H9 (cell line): ENCODE measurements at places on chromosomes 5 and 9. TPM values are rescaled to one million over a fixed set of nuclear protein-coding genes. Genes with fewer than 3 reads are reported as not detected.

- peaks cover 11% of the 10 kb centered on the region; the same call in 1 of the 2 replicates for H3K36me3 ChIP-seq
- H3K4me3 ChIP-seq, result no peak overlapping the region
- H3K27me3 ChIP-seq, result no peaks in the 10 kb centered on the region
- DNase-seq, result no peak
Observed at GRCh38 chr5:179138568-179138925, 78.4 kb downstream of the ZNF354C start.

- H3K4me1 ChIP-seq, result no peaks in the 10 kb centered on the region
- no peak for DNase-seq
- no peaks in the 10 kb centered on the region for H3K27me3 ChIP-seq
- no peaks in the 10 kb centered on the region for H3K36me3 ChIP-seq
Observed at GRCh38 chr9:91732187-91733005, 217.6 kb downstream of the ROR2 start.

GRCh38 chr5:65548281-65548680 lies 14.7 kb downstream of the CENPK start:
- no peak for DNase-seq
- H3K27ac ChIP-seq, result no peak overlapping the region
- H3K4me3 ChIP-seq, result no peak overlapping the region

DNA sequence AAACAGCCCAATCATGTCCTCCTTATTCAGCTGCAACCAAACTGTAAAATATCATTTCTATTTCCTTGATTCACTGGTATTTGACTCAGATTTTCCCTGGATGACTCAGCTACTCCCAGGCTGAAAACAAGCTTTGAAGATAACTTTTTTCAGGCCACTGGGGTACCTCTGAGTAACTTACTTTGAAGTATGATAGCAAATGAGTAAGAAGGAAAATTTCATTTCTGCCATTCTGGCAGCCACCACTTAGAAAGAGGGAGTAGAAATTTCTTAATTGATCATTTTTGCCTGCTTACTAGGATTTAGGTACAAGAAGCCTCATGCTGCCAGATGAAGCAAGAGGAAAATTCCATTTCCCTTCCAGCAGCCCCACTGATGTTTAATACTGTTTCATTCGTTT lies 247.4 kb downstream of the PRELID2 start:
- no peak overlapping the region for H3K27ac ChIP-seq
- no peak overlapping the region for H3K4me3 ChIP-seq
- H3K4me1 ChIP-seq, result no peaks in the 10 kb centered on the region
- H3K27me3 ChIP-seq, result no peaks in the 10 kb centered on the region
- no peaks in the 10 kb centered on the region for H3K36me3 ChIP-seq

SPINK4 gene
- total RNA-seq, result not detected in 2 replicates

RGS14 gene
- total RNA-seq, result 12.3 and 16.4 TPM in 2 replicates

DNA sequence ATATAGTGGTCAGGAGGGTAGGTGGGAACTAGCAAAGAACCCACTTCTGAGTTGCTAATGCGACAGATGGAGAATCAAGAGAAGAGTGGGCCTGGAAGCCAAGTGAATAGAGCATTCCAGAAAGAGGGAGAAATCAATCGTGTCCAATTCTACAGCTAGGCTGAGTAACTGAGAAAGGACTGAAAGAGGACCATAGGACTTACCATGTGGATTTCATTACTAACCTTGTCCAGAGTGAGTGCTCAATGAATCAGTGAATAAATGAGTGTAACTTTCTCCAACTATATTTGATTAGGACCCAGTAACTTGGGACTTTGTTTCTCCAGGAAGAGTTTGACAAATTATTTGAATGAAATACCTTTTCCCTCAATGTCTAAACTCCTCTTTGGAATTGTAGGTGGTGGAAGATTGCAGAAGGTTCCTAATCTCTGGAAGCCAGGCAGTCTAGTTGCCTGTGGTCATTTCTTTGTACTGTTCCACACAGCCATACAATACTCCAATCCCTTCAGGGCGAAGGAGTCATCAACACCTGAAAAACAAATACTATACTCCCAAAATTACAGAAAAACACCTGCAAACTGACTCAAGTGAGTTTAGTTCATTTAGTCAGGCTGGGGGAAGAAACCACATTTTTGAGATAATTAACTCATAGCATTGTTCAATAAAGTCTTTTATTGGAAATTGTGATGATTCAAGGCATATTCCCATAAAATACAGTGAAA lies 2.6 kb upstream of the F2RL1 start:
- no peak overlapping the region for H3K4me3 ChIP-seq
- H3K4me1 ChIP-seq, result peaks cover 5% of the 10 kb centered on the region; the same call in 1 of the 2 replicates
- no peak for DNase-seq
- H3K27me3 ChIP-seq, result no peaks in the 10 kb centered on the region

PANK3 gene
- 79.4 and 82.6 TPM in 2 replicates for total RNA-seq

GRCh38 chr9:132001567-132001966 lies 78.1 kb downstream of the MED27 start:
- no peaks in the 10 kb centered on the region for H3K27me3 ChIP-seq
- DNase-seq, result no peak
- H3K27ac ChIP-seq, result no peak overlapping the region
- peaks cover 6% of the 10 kb centered on the region; the same call in 1 of the 2 replicates for H3K4me1 ChIP-seq
- H3K4me3 ChIP-seq, result no peak overlapping the region; the same call in 2 of the 3 replicates
- H3K36me3 ChIP-seq, result no peaks in the 10 kb centered on the region; the same call in 2 of the 3 replicates

DNA sequence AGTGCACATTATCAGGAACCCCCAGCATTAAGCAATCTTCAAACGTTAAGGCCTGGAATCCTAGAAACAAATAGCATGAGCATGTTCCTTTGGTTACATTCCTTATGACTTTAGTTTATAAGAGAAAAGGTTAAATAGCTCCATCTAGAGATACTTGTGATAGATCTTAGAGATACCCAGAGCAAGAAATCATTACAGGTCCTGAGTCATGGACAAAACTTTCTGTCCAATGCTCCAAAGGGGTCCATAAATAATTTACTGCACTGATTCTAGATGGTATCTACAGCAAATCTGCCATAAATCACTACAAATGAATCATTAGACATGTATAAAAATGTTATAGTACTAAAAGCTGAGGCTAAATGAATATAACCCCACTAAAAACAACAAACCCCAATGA lies 139.6 kb downstream of the HTR1A start:
- no peak overlapping the region for H3K4me3 ChIP-seq
- no peak for DNase-seq
- H3K27me3 ChIP-seq, result no peaks in the 10 kb centered on the region
- H3K4me1 ChIP-seq, result no peaks in the 10 kb centered on the region

DNA sequence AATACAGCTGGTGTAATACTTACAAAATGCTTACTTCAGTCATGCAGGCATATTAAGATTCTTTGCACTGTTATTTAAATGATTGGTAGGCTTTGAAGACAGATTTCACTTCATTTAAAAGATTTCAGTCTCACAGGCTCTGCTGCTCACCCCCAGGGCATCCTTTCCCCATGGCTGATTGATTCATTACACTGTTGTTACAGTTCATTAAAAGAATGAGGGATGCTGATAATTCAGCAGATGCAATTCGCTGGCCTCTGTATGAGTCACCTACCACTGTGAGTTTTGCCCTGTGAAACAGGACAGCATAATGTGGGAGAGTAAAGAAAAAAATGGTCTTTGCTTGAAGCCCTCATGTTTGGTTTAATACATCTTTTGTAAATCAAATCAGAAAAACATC lies 246.9 kb downstream of the CYLC2 start:
- no peaks in the 10 kb centered on the region; the same call in 1 of the 2 replicates for H3K4me1 ChIP-seq

DNA sequence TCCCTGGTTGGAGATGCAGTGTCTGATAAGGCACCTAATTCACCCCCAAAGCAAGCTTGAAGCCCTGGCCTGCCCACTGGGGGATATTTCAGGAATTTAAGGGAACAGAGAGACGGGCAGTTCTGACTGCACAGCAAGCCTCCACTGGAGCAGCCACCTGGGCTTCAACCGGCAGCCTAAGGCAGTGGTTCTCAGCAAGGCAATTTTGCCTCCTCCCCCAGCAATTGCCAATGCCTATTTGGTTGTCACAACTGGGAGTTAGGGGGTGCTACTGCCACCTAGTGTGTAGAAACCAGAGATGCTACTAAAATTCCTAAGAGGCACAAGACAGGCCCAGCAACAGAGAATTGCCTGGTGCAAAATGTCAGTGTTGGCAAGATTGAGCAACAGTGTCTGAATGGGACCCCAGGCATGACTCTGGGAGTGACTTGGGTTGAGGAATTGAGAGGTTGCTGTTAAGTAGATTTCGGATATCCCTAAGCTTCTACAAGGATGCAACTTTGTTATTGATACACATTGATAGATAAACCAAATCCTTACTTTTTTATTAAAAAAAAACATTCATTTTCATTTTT lies 58.7 kb upstream of the CTSL start:
- H3K27me3 ChIP-seq, result no peaks in the 10 kb centered on the region
- H3K4me3 ChIP-seq, result no peak overlapping the region
- peak; percentile 87 for DNase-seq

DNA sequence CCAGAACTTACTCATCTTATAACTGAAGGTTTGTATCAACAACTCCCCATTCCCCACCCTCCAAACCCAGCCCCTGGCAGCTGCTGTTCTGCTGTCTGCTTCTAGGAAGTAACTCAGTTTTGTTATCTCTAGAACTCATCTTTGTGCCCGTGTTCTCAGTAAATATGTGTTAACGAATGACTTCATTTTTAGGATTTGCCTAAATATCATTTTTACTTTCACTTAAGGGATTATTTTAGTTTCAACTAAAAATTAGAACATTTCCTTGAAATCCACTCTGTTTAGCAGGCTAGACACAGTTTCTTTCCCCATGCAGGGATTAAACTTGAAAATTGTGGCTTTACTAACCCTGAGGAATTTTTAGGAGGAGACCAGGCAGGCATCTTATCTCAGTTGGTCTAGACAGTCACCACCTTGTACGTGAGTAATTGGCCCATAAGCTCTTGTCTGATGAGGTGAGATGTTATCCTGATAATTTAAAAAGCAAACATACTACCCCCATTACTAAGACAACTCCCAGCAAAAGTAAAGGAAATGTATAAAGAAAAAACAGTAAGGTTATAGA lies 68.2 kb upstream of the TNFAIP8 start:
- no peaks in the 10 kb centered on the region for H3K27me3 ChIP-seq
- peaks cover 11% of the 10 kb centered on the region for H3K4me1 ChIP-seq
- H3K4me3 ChIP-seq, result no peak overlapping the region

DNA sequence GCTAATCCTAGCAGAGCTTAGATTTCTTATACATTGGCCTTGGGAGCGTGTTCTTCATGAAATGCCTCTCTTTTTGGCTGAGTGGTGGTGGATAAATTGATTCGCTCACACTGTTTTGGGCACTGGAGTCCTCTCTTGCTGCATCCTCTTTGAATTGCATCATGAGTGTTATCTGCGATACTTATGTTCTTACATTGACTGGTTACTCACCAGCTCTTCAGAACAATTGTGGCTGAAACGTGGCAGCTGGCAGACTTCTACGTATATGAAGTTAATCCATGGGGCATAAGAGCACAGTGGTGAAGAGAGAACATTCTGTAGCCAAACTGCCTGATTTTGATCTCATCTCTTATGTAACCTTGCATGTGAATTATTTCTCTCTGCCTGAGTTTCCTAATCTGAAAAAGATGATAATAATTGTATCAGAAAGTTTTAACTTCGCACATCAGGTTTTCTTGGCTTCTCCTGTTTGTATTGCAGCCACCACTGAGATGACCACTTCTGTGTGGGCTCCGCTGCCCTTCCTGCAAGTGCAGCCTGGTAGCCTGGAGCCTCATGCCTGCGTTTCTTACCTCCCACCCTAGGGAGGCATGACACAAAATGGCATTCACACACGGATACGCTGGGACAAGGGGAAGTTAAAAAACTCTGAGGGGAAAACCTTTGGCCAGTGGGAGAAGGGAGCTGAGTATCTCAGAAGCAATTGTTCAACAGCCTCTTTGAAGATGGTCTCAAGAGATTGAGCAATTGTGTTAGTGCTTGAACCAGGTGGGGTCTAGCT lies 295.2 kb downstream of the ARHGAP26 start:
- H3K4me3 ChIP-seq, result no peak overlapping the region
- H3K27me3 ChIP-seq, result no peaks in the 10 kb centered on the region
- no peak for DNase-seq
- H3K4me1 ChIP-seq, result peaks cover 9% of the 10 kb centered on the region; the same call in 1 of the 2 replicates
- no peak overlapping the region for H3K27ac ChIP-seq

GRCh38 chr9:123597876-123598556 lies 242.0 kb downstream of the CRB2 start:
- no peak overlapping the region for H3K27ac ChIP-seq
- no peaks in the 10 kb centered on the region for H3K4me1 ChIP-seq
- DNase-seq, result no peak
- H3K36me3 ChIP-seq, result no peaks in the 10 kb centered on the region

DNA sequence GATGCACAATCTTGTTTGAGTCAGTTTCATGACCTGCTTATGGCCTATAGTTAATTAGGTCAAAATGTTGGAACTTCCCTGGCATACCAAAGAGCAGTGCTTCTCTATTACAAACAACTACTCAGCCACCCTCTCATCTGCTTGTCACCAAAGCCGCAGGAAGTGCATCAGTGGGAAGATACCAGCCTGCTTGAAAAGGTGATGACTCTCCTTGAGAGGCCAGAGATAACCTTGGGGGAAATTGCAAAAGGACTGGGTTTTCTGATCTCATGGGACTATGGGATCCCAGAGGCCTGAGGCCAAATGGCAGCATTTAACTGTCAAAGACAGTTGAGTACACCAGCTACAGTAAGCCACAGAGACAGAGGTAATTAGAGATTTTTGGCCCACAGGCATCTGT lies 69.9 kb downstream of the C9orf57 start:
- H3K27me3 ChIP-seq, result no peaks in the 10 kb centered on the region
- no peak overlapping the region for H3K4me3 ChIP-seq
- no peak for DNase-seq
- H3K27ac ChIP-seq, result no peak overlapping the region

GRCh38 chr5:136909906-136910305 lies 544.6 kb upstream of the TRPC7 start:
- H3K27ac ChIP-seq, result no peak overlapping the region
- no peak for DNase-seq
- H3K4me1 ChIP-seq, result no peaks in the 10 kb centered on the region
- no peak overlapping the region for H3K4me3 ChIP-seq
- no peaks in the 10 kb centered on the region for H3K36me3 ChIP-seq

- H3K4me1 ChIP-seq, result no peaks in the 10 kb centered on the region
- H3K4me3 ChIP-seq, result no peak overlapping the region
- no peak for DNase-seq
- H3K27ac ChIP-seq, result no peak overlapping the region
- H3K36me3 ChIP-seq, result no peaks in the 10 kb centered on the region
Observed at GRCh38 chr5:33595303-33595702, 154.5 kb downstream of the TARS1 start.

GRCh38 chr9:1869843-1870242 lies 145.3 kb upstream of the SMARCA2 start:
- H3K27me3 ChIP-seq, result no peaks in the 10 kb centered on the region; the same call in 1 of the 2 replicates
- no peaks in the 10 kb centered on the region for H3K36me3 ChIP-seq
- peaks cover 4% of the 10 kb centered on the region; the same call in 1 of the 2 replicates for H3K4me1 ChIP-seq
- H3K27ac ChIP-seq, result no peak overlapping the region
- H3K4me3 ChIP-seq, result no peak overlapping the region

- H3K27ac ChIP-seq, result no peak overlapping the region
- no peak overlapping the region for H3K4me3 ChIP-seq
- peaks cover 7% of the 10 kb centered on the region; the same call in 1 of the 2 replicates for H3K36me3 ChIP-seq
- no peaks in the 10 kb centered on the region for H3K27me3 ChIP-seq
- DNase-seq, result no peak
Observed at GRCh38 chr9:69391946-69392345, 66.9 kb downstream of the ENTREP1 start.
